AG04449 (cell line): ENCODE measurements at places on chromosomes 3 and 15.

DNA sequence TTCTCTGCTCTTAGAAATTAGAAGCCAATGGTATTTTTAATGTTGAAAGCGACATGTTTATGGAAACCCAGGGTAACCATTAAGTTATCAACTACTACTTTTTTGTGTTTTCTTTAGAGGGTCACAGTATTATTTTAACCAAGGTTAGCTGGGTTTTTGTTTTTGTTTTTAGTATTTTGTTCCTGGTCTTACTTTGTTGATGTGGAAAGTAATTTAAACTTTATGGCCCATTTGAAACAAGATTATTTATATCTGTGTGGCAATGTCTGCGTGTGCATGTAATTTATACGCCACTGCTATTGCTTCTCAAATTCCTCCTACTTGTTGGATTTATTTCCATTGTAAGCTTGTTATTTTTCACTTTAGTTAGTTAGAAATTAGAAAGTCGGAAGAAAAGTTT, 722.1 kb upstream of the NR2F2 start:
- no peak for DNase-seq

DNA sequence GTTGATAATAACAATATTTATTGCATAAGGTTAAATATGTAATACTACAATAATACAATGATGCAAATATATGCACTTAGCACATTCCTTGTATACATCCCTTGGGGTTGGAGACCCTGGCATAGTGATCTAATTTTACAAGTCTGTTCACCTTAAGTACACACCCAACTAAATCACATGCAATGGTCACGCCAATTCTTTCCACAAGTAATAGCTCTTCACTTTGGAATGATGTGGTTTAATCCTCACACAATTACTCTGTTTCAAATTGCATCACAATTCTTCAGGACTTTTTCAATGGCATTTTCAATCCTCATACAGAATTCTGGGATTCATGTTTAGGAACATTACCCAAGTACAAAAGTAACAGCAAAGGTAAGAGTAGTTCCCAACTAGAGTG, 27.3 kb upstream of the SPRED1 start:
- no peak for DNase-seq

DNA sequence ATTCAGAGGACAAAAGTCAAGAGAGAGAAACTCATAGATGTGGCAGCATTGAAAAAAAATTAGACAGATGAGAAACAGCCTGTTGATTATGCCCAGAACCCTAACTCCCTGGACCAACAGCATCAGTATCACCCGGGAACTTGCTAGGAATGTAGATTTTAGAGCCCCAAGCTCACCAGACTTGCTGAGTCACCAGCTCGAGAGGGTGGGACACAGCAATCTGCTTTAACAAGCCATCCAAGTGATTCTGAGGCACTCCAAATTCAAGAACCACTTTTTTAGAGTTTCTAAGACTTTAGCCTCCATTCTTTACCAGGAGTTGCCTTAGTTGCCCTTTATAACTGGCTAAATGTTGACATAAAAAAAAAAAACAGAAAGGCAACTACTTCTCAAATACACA, 70.9 kb downstream of the CGGBP1 start:
- DNase-seq, result no peak

- DNase-seq, result no peak
Measured at GRCh38 chr15:96325541-96326327, 4.8 kb upstream of the NR2F2 start.

DNA sequence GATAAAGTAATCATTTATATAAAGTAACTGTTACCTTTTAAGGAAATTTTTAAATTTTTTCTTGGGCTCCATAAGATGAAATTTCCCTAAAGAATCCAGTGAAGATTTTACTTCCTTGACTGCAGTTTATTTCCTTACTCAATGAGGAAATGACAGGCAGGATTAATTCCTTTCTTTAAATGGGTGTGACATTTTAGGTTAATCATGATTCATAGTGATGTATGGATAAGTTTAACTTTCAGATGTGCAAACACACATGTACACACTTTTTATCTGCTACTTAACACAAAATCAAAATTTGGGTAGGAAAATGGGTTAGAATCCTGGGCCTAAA, 11.2 kb upstream of the LEO1 start:
- DNase-seq, result no peak

DNA sequence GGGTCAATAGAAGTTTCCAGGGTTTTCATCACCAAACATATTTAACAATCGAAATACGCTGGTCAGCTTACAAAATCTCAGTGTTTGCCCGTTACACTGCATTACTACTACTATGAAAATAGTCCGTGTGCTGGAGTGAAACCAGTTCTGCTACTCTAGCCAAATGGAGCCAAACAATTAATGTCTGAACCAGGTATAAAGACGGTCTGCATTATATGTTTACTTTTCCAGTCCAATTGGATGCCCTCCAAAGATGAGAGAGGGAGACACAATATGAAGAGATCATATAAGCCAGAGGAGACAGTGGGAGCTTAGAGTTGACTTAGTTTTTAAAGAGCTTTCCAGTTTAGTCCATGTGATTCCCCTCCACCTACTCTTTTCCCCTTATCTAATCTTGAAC, 6.3 kb upstream of the DUT start:
- DNase-seq, result no peak
